ENCODE measurements at places on chromosomes 13 and 19. TPM values are rescaled to one million over a fixed set of nuclear protein-coding genes. Genes with fewer than 3 reads are reported as not detected.
A peak's percentile ranks its signal among the peaks of the same experiment; 100 is the strongest.

DNA sequence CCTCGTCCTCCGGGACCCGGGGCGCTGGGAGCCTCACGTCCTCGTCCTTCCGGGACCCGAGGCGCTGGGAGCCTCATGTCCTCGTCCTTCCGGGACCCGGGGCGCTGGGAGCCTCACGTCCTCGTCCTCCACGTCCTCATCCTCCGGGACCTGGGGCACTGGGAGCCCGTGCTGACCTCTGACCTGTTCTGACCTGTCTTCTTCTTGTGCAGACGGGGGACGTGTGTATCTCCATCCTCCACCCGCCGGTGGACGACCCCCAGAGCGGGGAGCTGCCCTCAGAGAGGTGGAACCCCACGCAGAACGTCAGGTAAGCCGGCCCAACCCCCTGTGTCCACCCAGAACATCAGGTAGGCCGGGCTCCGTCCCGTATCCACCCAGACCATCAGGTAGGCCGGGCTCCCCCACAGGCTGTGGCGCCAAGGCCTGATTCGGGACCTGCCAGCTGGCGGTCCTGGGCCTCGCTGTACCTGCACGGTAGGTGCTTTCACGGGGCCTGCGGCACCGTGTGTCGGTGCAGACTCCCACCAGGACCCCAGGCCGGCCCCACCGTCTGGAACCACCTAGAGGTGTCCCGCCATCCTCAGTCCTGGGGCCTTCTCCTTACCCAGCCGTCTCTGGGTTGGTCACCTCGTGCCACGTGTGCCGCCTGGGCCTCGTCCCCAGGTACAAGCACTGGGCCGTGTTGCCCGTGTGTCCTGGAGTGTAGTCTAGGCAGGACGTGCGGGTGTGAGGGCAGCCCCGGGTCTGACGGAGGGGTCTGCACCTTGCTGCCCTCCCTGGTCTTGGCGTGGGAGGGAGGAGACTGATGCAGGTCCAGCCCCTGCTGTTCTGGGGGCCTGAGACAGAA lies 4.7 kb downstream of the CDC34 start:
- peaks cover 35% of the 10 kb centered on the region for H3K36me3 ChIP-seq
- no peak overlapping the region for H3K27ac ChIP-seq
- H3K27me3 ChIP-seq, result no peaks in the 10 kb centered on the region

- no peak overlapping the region for H3K27ac ChIP-seq
- no peaks in the 10 kb centered on the region for H3K27me3 ChIP-seq
- no peak overlapping the region for H3K4me3 ChIP-seq
Measured at GRCh38 chr13:39565036-39565949, 37.7 kb downstream of the LHFPL6 start.

- peaks cover 4% of the 10 kb centered on the region for H3K36me3 ChIP-seq
- no peaks in the 10 kb centered on the region for H3K27me3 ChIP-seq
- H3K4me1 ChIP-seq, result peaks cover 2% of the 10 kb centered on the region
- DNase-seq, result no peak
- no peak overlapping the region for H3K4me3 ChIP-seq
Measured at GRCh38 chr19:18307271-18307681, 15.6 kb downstream of the LSM4 start.

GRCh38 chr13:79401259-79402070 lies 4.6 kb downstream of the RBM26 start:
- H3K4me3 ChIP-seq, result no peak overlapping the region
- DNase-seq, result no peak
- H3K27me3 ChIP-seq, result no peaks in the 10 kb centered on the region
- H3K4me1 ChIP-seq, result peaks cover 14% of the 10 kb centered on the region

- H3K27me3 ChIP-seq, result no peaks in the 10 kb centered on the region
- no peak for DNase-seq
- no peaks in the 10 kb centered on the region for H3K36me3 ChIP-seq
- H3K27ac ChIP-seq, result no peak within 1 kb of the TSS
Measured at GRCh38 chr19:3785938-3786824, at the start of gene MATK. MATK (minus strand) TSS chr19:3786381; CDS start chr19:3785135, 1,246 bp downstream.

DNA sequence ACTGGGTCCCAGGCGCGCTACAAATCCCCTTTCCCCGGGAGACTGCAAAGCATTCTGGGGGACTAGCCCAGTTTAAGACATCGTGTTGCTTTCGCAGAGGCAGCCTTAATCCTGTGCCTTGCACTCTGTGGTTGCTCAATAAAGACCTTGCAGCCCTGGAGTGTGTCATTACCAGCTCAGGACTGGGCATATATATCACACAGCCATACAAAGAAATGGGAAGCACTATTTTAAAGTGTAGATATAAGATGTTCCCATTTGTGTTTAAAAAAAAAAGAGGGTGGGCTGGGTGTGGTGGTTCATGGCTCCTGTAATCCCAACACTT lies 11.1 kb downstream of the NAPA start:
- H3K36me3 ChIP-seq, result peaks cover 59% of the 10 kb centered on the region
- no peak for DNase-seq
- no peak overlapping the region for H3K27ac ChIP-seq
- H3K4me3 ChIP-seq, result no peak overlapping the region
- peaks cover 24% of the 10 kb centered on the region for H3K4me1 ChIP-seq

- no peaks in the 10 kb centered on the region for H3K4me1 ChIP-seq
- H3K27ac ChIP-seq, result no peak overlapping the region
- H3K27me3 ChIP-seq, result no peaks in the 10 kb centered on the region
- no peak overlapping the region for H3K4me3 ChIP-seq
- no peak for DNase-seq
Measured at GRCh38 chr19:39864118-39864517, 17.9 kb upstream of the FBL start.

- peak overlapping the region; percentile 30 for H3K27ac ChIP-seq
- H3K27me3 ChIP-seq, result no peaks in the 10 kb centered on the region
- H3K4me3 ChIP-seq, result peak overlapping the region; percentile 46
- H3K4me1 ChIP-seq, result peaks cover 9% of the 10 kb centered on the region
- no peaks in the 10 kb centered on the region for H3K36me3 ChIP-seq
Measured at GRCh38 chr19:42422092-42422900, 4.9 kb downstream of the LIPE start.

DNA sequence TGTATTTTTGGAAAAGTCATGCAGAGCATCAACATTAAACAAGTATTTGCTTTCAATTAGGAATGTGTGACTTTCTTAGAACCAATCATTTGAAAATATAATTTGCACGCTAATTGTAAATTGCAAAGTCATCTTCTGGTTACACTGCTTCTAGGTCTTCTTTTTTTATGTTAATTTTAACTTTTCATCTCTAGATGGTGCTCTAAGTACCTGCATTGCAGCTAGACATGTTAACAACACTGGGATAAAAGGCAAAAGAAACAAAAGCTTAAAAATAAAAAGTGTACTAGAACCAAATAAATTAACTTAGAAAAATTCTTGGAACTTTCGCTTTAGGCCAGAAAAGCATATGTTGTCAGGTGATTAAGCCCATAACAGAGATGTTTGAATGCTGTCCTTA lies 2758.2 kb downstream of the PCDH9 start:
- H3K4me1 ChIP-seq, result no peaks in the 10 kb centered on the region
- no peaks in the 10 kb centered on the region for H3K36me3 ChIP-seq
- no peak overlapping the region for H3K4me3 ChIP-seq

GRCh38 chr19:43752287-43752875 lies 2.4 kb downstream of the SMG9 start:
- no peak for DNase-seq
- H3K36me3 ChIP-seq, result no peaks in the 10 kb centered on the region
- no peaks in the 10 kb centered on the region for H3K27me3 ChIP-seq
- H3K4me3 ChIP-seq, result no peak overlapping the region
- H3K27ac ChIP-seq, result no peak overlapping the region

DNA sequence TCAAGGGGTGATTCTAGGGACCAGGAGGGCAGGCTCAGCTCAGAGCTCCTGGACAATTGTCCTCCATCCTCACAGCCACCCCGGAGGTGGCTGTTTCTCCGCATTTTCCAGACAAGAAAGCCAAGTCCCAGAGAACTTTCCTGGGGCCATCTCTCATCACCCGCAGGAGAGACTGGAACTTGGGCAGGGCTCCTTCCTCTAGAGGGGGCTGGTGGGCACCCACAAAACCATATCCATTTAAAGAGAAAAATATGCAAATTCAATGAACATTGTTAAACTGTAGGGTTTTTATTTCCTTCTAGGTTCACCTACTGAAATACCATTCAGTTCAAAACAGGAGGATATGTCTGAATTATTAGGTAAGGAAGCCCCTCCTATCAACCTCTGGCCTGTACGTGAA lies 16.6 kb downstream of the SPACA7 start:
- H3K36me3 ChIP-seq, result no peaks in the 10 kb centered on the region
- H3K4me3 ChIP-seq, result no peak overlapping the region
- H3K27ac ChIP-seq, result no peak overlapping the region
- H3K27me3 ChIP-seq, result no peaks in the 10 kb centered on the region
- no peak for DNase-seq

DNA sequence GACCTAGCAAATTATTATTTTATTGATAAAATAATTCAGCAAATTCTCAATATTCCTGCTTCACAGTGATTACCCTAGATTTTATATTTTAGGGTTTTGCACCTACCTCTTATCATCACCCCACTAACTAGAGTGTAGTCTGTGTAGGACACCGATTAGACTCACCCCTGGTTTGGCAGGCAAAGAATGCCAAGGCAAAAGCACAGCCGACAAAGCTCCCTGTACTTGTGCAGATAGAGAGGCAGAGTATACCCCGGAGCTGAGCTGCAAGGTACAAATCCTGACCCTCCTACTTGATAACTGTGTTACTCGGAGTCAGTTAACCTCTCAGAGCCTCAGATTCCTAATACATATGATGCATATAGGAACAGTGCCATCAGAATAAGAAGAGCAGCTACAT lies 225.7 kb downstream of the ENOX1 start:
- DNase-seq, result no peak
- H3K27ac ChIP-seq, result no peak overlapping the region
- H3K36me3 ChIP-seq, result no peaks in the 10 kb centered on the region
- H3K4me3 ChIP-seq, result no peak overlapping the region

DNA sequence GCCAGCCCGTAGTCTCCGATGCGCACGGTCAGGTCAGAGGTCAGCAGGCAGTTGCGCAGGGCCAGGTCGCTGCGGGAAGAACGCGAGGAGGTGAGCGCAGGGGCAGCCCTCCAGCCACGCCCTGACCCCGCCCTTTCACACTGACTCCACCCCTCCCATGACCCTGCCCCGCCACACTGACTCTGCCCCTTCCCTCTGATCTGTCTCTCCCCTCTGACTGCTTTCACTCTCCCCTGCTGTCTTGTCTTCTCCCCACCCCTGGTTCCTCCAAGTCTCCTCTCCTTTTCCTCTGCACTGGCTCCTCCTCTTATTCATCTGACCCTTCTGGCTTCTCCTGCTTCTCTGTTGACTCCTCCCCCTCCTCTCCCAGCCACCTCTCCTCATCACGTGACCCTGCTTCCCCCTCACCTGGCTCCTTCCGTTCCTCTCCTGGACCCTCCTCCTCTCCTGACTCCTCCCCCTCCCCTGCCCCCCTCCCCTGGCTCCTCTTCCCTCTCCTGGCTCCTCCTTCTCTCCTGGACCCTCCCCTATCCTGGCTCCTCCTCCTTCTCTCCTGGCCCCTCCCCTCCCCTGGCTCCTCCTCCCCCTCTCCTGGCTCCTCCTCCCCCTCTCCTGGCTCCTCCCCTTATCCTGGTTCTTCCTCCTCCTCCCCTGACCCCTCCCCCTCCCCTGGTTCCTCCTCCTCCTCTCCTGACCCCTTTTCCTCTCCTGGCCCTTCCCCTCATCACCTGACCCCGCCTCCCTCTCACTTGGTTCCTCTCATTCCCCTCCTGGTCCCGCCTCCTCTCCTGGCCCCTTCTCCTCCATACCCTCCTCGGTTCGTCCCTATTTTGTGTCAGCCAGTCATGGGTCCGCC lies 9.9 kb downstream of the LMTK3 start:
- no peaks in the 10 kb centered on the region for H3K36me3 ChIP-seq
- H3K4me3 ChIP-seq, result no peak overlapping the region
- H3K27me3 ChIP-seq, result no peaks in the 10 kb centered on the region
- DNase-seq, result peak; percentile 43

- H3K27me3 ChIP-seq, result no peaks in the 10 kb centered on the region
- no peak overlapping the region for H3K4me3 ChIP-seq
- DNase-seq, result no peak
- no peak overlapping the region for H3K27ac ChIP-seq
- H3K4me1 ChIP-seq, result no peaks in the 10 kb centered on the region
- no peaks in the 10 kb centered on the region for H3K36me3 ChIP-seq
Measured at GRCh38 chr13:84569366-84569765, 687.1 kb upstream of the SLITRK1 start.

The U2AF2 gene
- total RNA-seq, result 74.1 TPM

The TMC4 gene
- 1.3 TPM for total RNA-seq

The CERS4 gene
- total RNA-seq, result 63.8 TPM

The ZNF829 gene
- total RNA-seq, result 0.87 TPM

The ZNF813 gene
- total RNA-seq, result 1.0 TPM

All from right lobe of liver (tissue), 6 donors.